ENCODE measurements at places on chromosomes 5 and 9.

DNA sequence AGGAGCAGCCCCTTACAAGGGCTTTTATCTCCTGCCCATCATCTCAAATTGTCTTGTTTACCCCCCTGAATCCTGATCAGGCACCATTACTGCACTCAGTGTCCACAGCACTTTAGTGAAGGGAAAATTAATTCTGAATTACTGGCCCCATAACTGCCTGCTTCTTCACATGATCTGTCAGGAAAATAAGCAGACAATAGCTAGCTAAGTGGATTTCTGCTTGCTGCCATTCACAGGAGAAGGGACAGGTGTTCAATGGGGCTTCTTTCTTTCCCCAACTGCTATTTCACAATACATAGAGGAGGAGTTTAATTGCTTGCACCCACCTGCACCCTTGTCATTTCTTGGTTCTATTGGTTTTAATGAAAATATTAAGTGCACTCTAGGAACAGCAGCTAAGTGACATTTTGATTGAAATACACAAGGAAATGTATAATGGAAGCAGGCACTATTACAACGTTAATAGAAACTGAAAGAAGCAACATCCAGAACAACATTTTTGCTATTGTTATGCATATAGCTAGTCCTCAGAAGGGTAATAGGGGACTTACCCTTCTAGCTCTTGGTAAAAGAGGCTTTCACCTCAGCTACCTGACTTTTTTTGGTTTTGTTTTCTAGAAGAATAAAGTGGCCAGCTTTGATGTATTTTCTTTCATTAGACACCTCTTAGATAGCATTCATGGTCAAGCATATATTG lies 599.3 kb upstream of the TLE4 start:
- no peak for DNase-seq

DNA sequence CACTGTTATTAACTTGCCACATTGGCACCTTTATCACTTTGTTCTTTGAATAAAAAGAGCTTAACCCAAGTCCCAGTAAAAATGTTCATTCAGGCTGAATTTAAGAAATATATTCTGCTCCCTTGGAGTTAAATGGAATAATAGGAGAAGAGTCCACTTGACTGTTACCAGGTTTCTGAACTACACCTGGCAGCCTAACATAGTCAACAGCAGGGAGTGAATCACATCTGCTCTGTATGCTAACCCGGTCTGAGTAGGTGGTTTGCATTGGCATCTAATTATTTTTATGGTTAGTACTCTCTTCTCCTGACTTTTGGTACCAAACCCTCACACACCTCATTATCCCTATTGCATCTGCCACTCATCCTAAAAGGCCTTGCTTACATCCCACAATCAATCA lies 86.7 kb downstream of the STK32A start:
- DNase-seq = no peak

GRCh38 chr5:41893074-41893851 lies 10.9 kb upstream of the RIMOC1 start:
- DNase-seq = no peak

DNA sequence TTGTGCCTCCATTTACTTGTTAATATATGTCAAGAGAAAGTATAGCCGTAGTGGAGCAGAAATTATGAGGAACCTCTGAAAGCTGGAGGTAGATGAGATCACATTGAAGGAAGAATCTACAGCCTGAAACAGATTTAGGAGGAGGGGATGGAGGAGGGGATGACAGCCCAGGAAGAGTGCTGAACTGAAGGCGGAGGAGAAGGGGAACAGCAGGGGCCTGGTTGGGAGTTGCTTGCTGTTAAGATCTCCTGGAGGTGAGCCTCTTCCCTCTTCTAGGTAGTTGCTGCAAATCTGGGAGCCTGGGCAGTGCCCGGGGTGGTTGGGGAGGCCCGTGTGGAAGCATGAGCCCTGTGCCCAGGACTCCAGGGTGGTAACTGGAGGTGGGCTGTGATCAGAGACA lies 111.8 kb upstream of the SEMA6A start:
- DNase-seq = no peak

GRCh38 chr9:15786616-15787015 lies 233.8 kb downstream of the CCDC171 start:
- no peak for DNase-seq

DNA sequence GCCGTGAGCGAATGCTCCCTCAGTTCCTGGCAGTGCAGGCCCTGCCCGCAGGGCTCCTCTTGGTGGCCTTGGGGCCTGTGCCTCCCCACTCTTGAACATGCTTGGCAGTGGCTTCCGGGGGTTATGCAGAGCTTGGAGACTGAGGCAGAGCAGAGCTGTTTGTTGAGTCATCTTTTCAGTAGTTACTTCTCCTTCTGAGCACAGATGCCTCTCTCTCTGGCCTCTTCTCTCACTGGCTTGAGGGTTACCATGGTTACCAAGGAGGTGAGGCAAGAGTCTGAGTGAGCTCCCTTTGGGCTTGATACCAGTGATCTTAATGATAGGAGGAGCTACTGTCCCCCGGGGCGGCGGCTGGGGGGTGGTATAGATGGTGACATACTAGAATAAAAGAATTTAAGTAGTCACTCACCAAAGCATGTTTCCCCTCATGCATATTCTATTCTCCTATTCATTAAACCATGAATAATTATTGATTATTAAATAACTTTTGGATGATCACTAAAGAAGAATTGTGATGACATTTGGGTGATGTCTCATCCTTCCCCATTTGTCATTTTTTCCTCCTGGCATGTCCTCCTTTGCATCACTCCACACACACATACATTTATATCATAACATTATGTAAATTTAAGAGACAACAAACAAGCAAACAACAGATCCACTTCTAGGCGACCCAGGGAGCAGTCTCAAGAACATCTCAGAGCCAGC lies 111.1 kb downstream of the ARHGAP26 start:
- DNase-seq = no peak

DNA sequence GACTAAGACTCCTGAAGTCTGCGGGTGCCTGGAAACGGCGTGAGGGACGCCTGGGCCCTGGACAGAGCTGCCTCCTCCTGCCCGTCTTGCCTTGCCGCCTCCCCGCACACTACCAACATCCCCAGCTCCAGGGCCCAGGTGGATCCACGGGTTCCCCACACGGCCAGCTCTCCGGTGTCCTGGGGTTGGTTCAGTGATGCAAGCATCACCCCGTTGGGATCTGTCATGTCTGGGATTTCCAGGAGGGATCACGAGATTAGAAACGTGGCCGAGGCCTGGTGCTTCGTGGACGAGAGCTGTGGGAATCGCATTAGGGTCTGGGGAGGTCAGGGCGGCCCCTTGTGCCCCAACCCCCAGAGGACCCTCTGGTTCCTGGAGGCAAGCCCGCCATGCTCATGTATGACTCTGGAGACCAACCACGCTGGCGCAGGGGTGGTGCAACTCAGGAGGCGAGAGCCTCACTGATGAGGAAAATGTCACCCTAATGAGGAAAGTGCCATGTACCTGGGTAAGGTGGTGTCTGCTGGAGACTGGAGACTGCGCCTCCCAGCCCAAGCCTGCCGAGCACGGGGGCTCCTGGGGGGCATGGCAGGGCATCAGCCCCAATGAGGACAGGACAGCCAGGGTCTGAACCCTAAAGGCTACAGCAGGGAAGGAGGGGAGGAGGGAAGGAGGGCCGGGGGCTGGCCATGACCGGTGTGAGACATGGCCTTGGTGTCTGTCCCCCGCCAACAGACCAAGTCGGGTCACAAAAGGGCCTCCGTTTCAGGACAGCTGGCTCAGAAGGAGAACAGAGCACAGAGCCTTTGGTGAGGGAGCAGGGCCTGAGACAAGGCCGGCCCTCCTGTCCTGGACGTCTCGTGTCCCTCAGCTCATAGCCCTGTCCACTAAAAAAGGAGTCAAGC lies 31.9 kb upstream of the SLC6A19 start:
- DNase-seq = no peak

DNA sequence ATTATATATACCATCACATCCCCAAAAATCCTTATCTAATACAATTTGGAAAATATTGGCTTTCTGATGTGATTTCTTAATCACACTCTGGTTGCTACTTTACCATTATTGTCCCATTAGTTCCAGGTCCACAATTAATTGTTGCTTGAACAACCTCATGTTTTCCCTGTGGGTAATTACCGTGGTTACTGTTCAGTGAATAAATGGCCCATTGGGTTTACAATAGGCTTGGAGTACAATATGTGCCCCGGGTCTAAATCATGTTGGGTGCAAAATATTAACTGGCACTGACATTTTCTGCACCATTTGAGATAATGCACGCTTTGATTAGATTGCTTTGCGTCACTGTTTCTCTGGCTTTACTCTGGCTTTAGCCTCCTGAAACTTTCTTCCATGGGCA lies 163.7 kb downstream of the GABBR2 start:
- no peak for DNase-seq

DNA sequence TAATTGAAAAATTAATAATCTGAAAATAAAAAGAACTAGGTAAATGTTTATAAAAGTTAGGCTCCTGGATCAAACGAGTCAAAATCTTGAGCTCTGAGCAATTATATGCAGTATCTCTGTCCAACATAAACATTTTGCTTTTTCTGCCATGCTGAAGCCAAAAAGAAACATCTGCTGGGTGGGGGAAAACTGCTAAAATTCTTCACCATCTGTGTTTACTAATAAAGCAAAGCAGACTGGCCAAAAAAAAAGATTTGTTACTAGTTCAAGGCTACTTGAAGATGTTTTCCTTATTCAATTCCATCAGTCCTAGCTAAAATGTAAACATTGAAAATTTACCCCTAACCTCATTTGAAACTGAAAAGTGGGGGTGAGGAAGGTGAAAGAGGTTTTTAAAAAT lies 29.7 kb downstream of the GTF3C4 start:
- no peak for DNase-seq

- DNase-seq = no peak
Measured at GRCh38 chr5:175444905-175445456, 999 bp upstream of the DRD1 start.

Measured in stimulated activated CD8-positive, alpha-beta memory T cell treated with anti-CD3 and anti-CD28 coated beads, Interleukin-7, amount 100 ng/mL, for 1 hour (primary cell).